ENCODE measurements at places on chromosomes 3 and 15.

GRCh38 chr3:188125076-188125475, 28.9 kb upstream of the LPP start:
- DNase-seq = no peak

DNA sequence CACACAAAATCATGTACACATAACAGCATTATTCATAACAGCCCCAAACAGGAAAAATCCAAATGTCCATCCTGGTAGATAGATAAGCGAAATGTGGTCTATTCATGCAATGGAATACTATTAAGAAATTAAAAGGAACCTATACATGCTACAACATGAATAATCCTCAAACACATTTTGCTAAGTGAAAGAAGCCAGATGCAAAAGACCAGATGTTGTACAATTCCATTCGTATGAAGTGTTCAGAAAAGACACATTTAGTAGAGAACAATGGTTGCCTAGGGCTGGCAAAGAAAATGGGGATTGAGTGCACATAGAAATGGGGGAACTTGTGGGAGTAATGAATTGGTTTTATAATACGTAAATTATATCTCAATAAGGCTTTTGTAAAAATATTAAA, 182.3 kb downstream of the EBLN2 start:
- DNase-seq = no peak

GRCh38 chr15:93131485-93132095, 42.6 kb upstream of the RGMA start:
- DNase-seq = no peak

DNA sequence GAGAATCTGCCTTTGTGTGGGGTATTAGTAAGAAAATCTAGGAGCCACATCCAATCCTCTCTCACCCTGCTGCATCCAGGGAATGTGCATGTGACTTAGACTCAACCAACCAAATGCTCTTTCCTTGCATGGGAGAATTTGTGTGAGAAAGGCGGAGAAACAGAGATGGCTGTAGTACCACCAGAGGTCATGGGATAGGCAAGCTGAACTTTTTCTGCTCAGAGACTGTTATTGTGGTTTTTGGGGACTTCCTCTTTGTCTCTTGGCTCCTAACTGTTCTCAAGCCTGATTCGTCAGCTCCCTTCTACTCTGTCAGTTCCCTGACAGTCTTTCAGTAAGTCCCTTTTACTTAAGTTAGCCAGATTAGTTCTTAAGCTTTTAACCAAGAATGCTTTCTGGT, 2.6 kb upstream of the ZSCAN2 start:
- DNase-seq = peak; percentile 71

DNA sequence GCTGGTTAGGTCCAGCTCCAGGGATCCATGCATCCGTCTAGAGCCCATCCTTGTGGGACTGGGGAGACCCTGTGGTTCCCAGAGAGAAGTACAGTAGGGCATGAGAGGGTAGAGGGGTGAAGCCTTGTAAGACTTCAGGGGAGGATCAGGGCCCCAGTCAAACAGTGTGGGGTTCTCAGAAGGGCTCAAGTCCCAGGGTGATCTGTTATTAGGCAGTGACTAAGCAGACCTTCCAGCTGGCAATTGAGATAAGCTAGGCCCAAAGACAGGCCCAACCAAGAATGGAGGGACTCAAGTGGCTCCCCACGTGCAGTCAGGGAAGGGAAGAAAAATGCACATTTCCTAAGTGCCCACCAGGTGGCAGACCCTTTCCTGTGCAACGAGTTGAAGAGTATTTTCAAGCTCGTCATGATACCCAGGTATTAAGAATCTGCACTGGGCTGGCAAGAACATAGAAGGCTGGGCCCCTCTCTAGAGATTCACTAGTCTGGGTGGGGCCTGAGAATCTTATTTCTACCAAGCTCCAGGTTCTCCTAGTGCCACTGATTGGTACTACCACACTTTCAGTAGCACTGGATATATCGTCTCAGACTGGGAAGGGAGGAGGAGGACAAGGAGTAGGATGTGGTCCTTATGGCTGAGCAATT, 240.8 kb downstream of the NR1D2 start:
- peak; percentile 44 for DNase-seq

GRCh38 chr15:33028495-33028894, 166.0 kb downstream of the FMN1 start:
- no peak for DNase-seq

DNA sequence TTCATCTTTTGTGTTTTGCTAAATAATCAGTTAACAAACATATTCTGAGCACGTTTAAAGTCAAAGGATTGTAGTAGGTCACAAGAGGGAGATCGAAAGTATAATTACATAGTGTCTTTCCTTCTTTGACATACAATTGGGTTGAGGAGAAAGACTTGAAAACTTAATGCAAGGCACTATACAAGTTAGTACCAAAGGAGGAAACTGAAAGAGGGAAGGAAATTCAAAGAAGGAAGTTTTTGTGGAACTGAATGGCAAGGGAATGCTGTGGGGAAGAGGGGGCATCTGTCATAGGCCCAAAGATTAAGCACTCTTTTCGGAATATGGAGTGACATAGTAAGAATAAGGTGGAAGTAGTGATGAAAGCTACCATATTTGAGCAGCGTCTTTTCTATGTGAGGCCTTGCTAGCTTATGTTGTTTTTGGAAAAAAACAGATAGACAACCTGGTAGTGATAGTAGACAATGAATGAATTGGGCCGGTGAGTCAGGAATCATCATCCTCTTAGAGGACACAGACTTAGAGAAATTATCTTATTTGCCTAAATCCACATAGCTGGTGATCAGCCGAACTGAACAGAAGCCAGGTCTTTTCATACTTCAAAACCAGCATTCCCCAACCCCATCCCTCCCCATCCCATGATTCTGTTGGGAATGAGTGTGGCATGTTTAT, 10.2 kb downstream of the MBNL1 start:
- no peak for DNase-seq

- DNase-seq = no peak
These were observed 13.2 kb downstream of the TNIK start for GRCh38 chr3:171446801-171447578.

- DNase-seq = no peak
These were observed 31.6 kb downstream of the BTD start for GRCh38 chr3:15633159-15633558.

GRCh38 chr15:44298878-44299277, 10.4 kb downstream of the GOLM2 start:
- no peak for DNase-seq

DNA sequence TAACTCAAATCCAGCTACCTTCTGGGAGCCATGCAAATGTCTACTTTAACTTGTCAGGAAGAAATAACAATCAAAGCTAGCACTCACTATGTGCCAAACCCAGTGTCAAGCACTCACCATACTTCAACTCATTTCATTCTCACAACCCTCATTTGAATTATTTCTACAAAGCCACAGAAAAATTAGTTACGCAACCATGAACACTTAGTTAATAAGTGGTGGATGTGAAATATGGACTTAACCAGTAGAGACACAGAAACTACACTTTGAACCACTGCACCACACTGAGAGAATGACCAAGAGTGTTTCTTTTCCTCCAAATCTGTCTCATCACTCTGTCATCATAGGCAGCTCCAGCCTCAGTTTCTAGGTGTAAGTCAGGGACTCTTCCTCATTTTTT, 91.0 kb upstream of the MBNL1 start:
- no peak for DNase-seq

DNA sequence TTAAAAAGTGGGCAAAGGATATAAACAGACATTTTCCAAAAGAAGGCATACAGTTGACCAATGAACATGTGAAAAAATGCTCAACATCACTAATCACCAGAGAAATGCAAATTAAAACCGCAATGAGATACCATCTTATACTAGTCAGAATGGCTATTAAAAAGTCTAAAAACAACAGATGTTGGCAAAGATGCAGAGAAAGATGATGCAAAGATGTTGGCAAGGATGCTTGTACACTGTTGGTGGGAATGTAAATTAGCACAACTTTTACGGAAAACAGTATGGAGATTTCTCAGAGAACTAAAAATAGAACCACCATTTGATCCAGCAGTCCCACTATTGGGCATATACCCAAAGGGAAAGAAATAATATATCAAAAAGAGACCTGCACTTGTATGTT, 53.5 kb downstream of the TLNRD1 start:
- DNase-seq = no peak

DNA sequence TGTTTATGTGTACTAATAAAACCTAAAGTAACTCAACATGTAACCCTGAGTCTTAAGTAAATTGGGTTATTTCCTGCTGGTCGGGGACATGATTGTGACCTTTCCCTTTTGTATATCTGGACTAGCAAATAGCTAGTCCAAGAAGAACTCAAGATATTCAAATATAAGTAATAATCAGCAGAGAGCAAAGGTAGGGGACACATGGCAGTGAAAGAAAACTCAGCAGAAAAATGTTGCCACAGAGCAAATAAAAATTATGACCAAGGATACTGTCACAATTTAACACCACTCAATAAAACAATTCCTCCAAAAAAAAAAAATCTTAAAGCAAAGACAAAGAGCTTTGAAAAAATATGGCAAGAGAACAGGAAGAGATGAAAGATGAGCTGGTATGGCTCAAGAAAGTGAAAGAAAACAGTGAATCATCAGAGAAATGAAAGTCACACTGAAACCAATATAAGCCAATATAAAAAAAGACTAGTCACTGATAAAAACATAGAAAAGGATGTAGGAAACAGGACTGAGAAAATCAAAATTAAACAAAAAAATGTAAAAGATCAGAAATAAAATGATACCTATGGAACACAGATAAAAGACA, 43.4 kb downstream of the HLTF start:
- peak; percentile 58 for DNase-seq

- no peak for DNase-seq
These were observed 609.3 kb downstream of the GBE1 start for GRCh38 chr3:81152156-81152555.

GRCh38 chr15:68966996-68967395, 36.7 kb downstream of the SPESP1 start:
- DNase-seq = no peak

DNA sequence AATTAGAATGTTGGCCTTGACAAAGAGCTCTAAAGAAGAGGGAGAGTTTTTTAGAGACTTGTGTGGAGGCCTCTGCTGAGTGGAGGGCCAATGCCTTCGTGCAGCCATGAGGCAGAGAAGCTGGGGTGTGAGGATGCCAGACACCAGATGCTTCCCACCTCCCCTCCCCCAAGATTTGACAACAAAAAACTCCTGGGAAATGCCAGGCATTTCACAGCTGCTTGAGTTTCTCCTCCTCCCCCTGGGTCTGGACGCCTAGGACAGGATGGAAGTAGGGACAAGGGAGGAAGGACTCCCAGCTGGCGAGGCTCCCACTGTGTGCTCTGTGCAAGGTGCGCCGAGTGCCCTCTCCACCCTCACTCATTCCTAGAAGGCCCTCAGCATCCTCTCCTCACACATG, 20.1 kb downstream of the TGM4 start:
- DNase-seq = no peak

DNA sequence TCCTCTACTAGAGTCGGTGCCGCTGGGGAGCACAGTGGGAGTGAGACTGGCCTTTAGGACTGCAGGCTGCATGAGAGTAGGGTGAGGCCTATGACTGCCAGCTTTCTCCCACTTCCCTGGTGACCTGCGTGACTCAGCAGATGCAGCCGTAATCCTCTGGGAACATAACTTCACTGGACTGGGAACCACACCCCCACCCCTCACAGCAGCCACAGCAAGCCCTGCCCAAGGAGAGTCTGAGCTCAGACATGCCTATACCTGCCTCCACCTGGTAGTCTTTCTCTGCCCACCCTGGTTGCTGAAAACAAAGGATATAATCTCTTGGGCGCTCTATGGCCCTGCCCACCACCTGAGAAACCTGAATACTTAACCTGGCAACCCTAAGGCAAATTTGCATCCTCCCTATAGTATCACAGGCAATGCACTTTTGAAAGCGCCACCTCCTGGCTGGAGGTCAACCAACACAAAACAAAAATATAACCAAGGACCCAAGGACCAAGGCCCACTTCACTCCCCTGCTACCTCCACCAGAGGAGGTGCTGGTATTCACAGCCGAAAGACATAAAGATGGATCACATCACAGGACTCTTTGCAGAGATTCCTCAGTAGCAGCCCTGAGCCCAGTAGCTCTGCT, 308.9 kb downstream of the CTNNB1 start:
- no peak for DNase-seq

- no peak for DNase-seq
These were observed 157.0 kb downstream of the FGF12 start for GRCh38 chr3:192570315-192570714.

- peak; percentile 32 for DNase-seq
These were observed 1.6 kb downstream of the OXTR start for GRCh38 chr3:8767667-8768363.

GRCh38 chr3:172084871-172085556, 45.6 kb downstream of the FNDC3B start:
- peak; percentile 67 for DNase-seq

DNA sequence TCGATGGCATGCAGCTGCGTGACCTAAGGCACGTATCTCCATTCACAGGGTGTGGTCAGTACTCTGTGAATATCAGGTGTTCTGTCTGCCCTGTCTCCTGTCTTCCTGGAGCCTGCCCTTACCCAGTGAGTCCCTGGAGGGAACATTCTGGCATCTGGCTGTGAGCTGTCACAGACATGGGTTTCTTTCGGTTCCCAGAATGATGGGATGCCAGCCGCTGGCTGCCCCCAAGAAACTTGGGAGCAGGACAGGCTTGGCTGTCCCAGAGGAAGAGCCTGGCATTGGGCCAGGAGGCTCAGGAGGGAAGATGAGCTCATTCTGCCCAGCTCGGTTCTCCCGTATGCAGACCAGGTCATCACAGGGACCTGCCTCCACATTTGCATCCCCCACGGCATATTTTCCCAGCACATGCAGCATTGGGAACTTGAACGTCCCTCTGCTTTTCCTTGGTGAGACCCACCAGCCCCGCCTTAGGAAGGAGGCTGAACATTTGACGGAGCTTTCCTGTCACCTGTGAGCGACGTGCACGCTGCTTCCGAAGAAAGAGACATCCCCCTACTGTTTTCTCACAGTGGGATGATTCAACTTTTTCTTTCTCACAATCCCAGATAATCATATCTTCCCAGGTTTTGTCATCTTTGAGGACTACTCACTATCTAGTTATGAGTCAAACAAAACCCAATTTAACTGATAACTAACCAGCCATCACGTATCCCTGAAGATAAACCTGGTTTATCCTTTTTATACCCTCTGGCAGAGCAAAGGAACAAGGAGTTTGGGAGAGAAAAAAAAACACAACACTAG, 22.0 kb upstream of the PGPEP1L start:
- DNase-seq = no peak

- peak; percentile 44 for DNase-seq
These were observed 33.1 kb downstream of the RAB11A start for GRCh38 chr15:65902373-65902772.

DNA sequence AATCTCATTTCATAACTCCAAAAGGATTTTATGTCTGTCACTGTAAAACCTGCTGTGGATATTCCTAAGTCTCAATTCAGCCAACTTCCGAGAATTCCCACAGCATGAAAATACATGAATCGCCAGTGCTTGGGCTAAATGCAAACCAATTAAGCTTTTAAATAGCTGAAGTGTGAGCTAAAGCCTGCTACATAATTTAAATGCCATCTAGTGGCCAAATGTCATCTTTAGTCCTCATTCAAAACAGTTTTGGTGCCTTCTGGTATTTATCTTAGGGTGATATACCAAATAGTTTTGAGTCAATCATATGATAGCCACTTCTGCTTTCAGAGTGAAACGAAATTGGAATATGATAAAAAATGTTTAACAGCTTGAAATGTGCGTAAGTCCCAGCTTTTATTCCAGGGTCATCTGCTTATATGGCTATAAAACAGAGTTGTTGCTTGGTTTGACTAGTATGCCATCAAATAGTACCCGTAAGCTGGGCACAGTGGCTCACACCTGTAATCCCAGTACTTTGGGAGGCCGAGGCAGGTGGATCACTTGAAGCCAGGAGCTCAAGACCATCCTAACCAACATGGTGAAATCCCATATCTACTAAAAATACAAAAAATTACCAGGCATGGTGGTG, 41.8 kb upstream of the CCNL1 start:
- DNase-seq = peak; percentile 41

- no peak for DNase-seq
These were observed 47.5 kb upstream of the GBE1 start for GRCh38 chr3:81808900-81809299.
